Stimulated activated CD4-positive, alpha-beta T cell treated with anti-CD3 and anti-CD28 coated beads, Interleukin-1b, Interleukin-23, amount 100 ng/mL, for 1 hour (primary cell): ENCODE measurements at places on chromosomes 11 and 22.

DNA sequence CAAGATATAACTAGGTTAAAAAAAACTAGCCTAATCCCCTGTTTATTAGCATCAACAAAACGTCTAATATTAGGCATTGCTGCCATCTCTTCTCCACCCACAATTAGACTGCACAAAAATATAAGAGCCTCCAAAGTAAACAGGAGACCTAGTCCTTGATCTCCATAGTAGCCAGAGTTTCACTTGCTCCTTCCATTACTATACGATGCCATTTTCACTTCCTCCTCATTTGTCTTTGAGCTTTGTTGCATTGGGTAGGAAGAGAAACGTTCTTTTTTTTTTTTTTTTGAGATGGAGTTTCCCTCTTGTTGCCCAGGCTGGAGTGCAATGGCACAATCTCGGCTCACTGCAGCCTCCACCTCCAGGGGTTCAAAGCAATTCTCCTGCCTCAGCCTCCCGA, 42.3 kb upstream of the RDX start:
- DNase-seq = no peak

GRCh38 chr11:117217141-117218084, 14.5 kb downstream of the PCSK7 start:
- DNase-seq = no peak

GRCh38 chr11:40100781-40101180, 1358.7 kb downstream of the LRRC4C start:
- no peak for DNase-seq

DNA sequence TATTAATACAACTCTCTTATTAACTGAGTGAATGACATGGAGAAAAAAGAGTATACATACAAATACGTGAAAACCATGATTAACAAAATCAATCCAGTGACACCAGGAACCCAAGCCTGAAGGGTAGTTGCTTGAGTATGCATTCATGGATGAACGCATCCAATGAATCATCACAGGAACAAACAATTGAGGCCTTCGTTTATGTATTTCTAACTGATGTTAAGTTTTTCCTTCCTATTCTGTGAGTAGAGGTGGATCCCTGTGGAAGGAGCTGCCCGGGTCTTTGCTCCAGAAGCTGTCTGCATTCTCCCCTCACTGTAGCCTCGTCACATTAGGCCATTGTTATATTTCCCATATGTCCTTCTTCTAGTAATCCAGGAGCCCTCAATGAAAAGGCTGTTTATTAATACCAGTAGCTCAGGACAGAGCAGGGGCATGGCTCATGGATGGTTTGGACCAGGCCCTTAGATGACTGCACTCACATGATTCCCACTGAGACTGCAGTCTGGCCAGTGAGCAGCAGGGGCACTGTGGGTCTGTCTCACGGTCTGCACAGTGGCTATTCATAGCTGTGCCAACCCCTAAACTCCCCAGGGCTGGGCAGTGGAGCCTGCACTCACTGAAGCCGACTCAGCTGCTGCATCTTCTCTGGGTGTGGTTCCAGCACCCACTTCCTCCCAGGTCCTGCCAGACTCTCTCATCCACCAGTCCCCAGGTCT, 128.1 kb upstream of the TOP3B start:
- no peak for DNase-seq
